ENCODE measurements at places on chromosomes 2 and 18.

GRCh38 chr2:223019390-223019930 lies 32.5 kb upstream of the KCNE4 start:
- DNase-seq: no peak
- no peak overlapping the region for H3K4me3 ChIP-seq
- H3K4me1 ChIP-seq: no peaks in the 10 kb centered on the region
- no peak overlapping the region for H3K27ac ChIP-seq
- no peaks in the 10 kb centered on the region for H3K27me3 ChIP-seq

DNA sequence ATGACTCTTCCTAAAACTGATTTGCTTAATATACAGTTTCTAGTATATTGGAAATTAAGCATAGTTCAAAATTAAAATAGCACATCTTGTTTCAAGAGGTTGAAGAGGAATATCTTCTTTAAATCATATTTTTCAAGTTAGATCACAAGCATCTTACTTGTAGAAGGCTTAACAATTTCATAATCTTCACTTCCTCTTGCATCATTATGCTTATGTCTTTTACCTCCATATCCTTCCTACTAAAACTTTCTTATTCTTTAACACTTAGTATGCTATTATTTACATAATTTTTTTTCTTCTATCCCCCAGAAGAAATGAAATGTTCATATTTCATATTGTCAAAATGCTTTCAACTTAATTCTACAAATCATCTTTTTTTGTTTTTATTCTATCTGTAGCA lies 1354.9 kb upstream of the TMEFF2 start:
- no peaks in the 10 kb centered on the region for H3K4me1 ChIP-seq
- H3K27me3 ChIP-seq: no peaks in the 10 kb centered on the region
- no peak overlapping the region for H3K27ac ChIP-seq
- no peak overlapping the region for H3K4me3 ChIP-seq
- DNase-seq: no peak
- H3K36me3 ChIP-seq: peaks cover 21% of the 10 kb centered on the region

GRCh38 chr2:111975053-111975552 lies 76.7 kb downstream of the MERTK start:
- H3K27ac ChIP-seq: no peak overlapping the region
- DNase-seq: no peak
- H3K27me3 ChIP-seq: no peaks in the 10 kb centered on the region
- no peak overlapping the region for H3K4me3 ChIP-seq

- no peak for DNase-seq
- no peaks in the 10 kb centered on the region for H3K36me3 ChIP-seq
- H3K27me3 ChIP-seq: no peaks in the 10 kb centered on the region
- H3K27ac ChIP-seq: no peak overlapping the region
- H3K4me3 ChIP-seq: no peak overlapping the region
Observed at GRCh38 chr2:100992262-100992661, 9.8 kb upstream of the RPL31 start.

DNA sequence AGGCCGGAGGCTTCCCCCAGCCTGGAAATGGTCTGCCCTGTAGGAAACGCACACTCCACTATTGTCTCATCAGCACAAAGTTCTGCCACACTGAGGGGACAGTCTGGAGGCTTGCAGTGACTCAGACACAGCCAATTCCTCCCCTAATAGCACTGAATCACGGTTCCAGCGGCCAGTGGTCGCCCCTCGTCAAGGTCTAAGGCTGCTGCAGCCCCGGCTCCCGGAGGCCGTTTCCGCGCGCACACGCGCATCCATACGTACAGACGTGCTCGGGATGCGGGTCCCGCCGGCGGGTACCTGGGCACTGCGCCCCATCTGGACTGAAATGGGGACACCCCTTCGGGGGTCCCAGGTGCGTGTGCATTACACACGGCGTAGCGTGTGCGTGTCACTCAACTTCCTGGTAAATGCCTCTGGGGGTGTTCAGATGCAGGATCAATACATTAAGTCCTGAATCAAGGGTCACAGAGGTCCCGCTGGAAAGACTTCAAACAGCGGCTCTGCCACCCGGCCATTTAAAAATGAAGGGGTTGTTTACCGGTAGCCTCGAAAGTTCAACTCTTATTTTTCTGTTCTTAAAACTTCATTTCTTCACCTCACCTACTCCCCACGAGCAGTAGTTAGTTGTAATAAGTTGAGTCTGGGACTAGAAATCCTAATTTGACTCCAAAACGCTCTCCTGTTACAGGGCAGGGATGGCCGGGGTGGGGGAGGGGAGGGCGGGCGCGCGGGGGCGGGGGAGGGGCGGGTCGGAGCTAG lies 572 bp upstream of the ZNF516 start:
- H3K4me1 ChIP-seq: peaks cover 20% of the 10 kb centered on the region
- peak; percentile 67 for DNase-seq
- H3K27ac ChIP-seq: peak overlapping the region; percentile 97

GRCh38 chr18:79071503-79072210 lies 2.5 kb downstream of the ATP9B start:
- H3K4me1 ChIP-seq: peaks cover 11% of the 10 kb centered on the region
- H3K36me3 ChIP-seq: peaks cover 32% of the 10 kb centered on the region
- H3K27me3 ChIP-seq: peaks cover 3% of the 10 kb centered on the region
- H3K4me3 ChIP-seq: peak overlapping the region; percentile 13
- no peak for DNase-seq

GRCh38 chr2:3420769-3421397 lies 41.4 kb downstream of the TRAPPC12 start:
- no peaks in the 10 kb centered on the region for H3K4me1 ChIP-seq
- H3K27me3 ChIP-seq: no peaks in the 10 kb centered on the region
- peaks cover 37% of the 10 kb centered on the region for H3K36me3 ChIP-seq

DNA sequence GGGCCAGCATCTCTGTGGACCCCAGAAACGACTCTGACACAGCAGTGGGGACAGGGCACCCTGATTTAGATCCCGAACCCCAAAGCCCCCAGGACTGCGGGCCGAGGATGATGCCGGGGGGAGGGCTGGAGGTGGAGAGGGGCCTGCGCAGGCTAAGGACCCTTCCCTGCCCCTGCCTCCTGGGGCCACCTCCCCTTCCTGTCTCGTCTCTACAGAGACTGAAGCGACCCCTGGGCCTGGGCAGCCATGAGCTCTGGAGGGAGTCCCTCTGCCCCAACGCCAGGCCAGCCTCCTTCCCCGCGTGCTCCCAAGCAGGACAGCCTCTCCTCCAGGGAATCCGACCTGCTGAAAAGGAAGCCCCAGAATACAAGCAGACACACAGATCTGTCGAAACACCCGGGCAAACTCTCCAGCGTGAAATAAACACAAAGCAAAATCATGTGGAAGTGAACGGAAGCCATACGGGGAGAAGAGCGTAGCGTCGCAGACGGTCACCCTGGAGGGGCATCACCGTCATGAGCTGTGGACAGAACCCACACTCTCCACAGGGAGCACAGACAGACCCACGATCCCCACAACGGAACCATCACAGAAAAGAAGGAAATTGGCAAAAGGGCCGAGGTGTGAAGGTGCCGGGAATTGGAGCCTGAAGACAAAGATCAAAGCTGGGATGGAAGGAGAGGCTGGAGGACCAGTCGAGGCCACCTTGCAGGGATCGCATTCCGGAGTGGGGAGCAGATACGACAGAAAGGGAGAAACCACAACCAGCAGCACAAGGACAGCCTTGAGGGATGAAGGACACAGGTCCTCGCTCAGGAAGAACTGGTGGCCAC lies 51.0 kb upstream of the CTDP1 start:
- no peaks in the 10 kb centered on the region for H3K36me3 ChIP-seq
- DNase-seq: no peak
- H3K27me3 ChIP-seq: peaks cover 12% of the 10 kb centered on the region
- H3K27ac ChIP-seq: no peak overlapping the region

DNA sequence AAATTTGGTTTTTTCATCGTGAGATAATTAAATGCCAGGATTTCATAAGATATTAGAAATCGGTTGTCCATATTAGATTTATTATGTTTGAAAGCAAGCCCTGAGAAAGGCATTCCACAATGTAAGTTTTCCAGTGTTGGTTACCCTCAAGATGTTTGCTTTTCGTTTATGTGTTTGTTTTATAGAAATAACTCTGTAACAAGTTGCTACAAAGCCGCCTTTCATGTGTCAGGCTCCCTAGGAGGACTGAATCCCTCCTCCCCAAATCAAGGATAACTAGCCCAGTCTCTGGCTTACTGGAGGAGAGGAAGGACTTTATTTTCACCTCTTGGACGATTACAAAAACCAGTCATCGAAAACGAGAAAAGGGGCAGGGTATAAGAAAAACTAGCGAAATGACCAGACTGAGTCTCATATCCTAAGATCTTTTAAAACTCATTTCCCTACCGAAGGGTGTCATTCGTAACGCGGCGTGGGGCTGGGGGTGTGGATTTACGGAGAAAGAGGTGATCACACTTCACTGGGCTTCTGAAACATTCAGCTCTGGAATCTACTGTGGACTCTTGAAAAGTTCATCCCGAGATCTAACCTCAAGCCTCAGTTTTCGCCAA lies 1.0 kb upstream of the PEX13 start:
- no peaks in the 10 kb centered on the region for H3K27me3 ChIP-seq
- peak overlapping the region; percentile 98 for H3K27ac ChIP-seq
- H3K36me3 ChIP-seq: peaks cover 11% of the 10 kb centered on the region
- peak overlapping the region; percentile 98 for H3K4me3 ChIP-seq

DNA sequence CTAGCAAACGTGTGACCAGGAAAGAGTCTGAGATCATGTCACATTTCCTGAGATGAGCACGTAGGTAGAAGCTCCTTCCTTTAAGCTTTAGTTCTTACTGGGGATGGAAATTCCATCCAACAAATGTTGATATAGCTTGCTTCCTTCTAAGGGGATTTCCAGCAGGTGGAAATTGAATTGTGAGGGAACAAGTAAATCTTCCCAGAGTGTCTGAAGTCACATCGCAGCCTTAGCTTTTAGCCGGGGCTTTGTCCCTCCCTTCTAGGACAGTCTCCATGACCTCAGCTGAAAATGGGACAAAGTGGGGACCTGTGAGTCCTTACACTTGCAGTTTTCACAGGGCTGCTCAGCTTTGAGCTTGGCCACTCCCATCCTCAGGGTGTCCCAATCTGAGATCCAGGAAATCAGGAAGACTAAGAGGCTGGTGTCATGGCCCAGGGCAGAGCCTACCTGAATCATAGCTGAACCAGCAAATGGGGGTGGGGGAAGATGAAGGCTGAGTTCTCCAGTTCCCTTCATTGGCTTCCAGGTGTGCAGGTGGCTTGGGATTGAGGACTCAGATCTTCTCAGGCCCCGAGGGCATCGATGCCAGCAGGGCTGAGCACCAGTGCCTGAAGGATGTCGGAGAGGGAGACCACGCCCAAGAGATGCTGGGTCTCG lies 8.3 kb downstream of the PRKAG3 start:
- DNase-seq: no peak
- no peak overlapping the region for H3K27ac ChIP-seq
- H3K27me3 ChIP-seq: peaks cover 6% of the 10 kb centered on the region
- H3K4me3 ChIP-seq: no peak overlapping the region
- H3K4me1 ChIP-seq: no peaks in the 10 kb centered on the region

GRCh38 chr2:236867441-236868260 lies 218.0 kb upstream of the COPS8 start:
- DNase-seq: peak; percentile 11
- peaks cover 16% of the 10 kb centered on the region for H3K36me3 ChIP-seq
- H3K4me1 ChIP-seq: peaks cover 45% of the 10 kb centered on the region
- no peaks in the 10 kb centered on the region for H3K27me3 ChIP-seq
- no peak overlapping the region for H3K27ac ChIP-seq
- no peak overlapping the region for H3K4me3 ChIP-seq

DNA sequence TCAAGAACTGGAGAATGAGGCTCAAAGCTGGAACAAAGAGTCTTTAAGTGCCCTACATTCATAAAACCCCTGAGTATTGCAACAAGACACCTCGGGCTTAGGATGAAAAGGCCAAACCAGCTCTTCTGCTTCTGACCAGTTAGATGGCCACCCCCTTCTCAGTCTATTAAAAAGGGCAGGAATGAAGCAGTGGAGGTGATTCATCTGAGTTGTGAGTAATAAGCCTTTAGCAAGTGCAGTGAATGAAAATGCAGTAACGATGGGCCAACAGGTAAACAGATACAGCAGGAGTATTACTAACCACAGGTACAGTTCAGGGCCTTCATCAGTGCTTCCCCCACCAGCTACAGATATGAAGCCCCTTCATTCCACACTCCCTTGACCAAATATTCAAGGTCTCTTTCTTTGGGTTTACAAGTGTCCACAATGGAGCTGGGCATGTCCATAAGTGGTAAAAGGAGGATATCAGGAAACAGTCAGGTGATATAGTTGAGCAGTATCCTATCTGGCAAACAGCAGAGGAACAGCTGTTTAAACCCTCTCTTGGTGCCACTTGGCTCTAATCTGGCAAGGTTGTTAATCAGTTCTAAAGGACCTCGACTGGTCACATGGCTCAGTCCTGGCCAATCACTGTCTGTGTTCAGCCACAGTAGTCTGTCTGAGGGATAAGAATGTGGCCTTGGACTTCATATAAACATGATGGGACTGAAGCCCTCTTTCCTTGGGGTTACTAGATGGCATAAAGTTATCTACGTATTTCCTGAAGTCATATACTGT lies 17.8 kb downstream of the SERPINB13 start:
- H3K27ac ChIP-seq: no peak overlapping the region
- no peak for DNase-seq
- H3K36me3 ChIP-seq: no peaks in the 10 kb centered on the region
- no peaks in the 10 kb centered on the region for H3K4me1 ChIP-seq
- no peaks in the 10 kb centered on the region for H3K27me3 ChIP-seq

DNA sequence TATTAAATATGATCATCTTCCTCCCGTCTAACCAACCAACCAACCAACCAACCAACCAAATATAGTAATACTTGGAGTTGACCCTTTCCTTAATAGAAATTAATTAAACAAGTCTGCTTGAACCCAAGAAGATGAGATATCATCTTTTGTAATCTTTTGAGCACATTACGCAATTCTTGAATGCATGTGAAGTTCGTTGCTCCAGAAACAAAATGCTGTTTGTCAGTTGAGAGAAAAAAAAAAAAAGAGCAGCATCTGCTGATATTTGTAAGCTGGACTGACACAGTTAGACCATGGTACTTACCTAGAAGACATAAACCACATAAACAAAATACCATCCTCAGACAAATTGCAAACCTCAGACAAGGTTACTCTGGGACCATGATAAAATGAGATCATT lies 9.2 kb upstream of the SERPINB2 start:
- no peak for DNase-seq
- H3K27me3 ChIP-seq: peaks cover 3% of the 10 kb centered on the region
- peaks cover 8% of the 10 kb centered on the region for H3K4me1 ChIP-seq
- no peak overlapping the region for H3K27ac ChIP-seq
- no peak overlapping the region for H3K4me3 ChIP-seq
- H3K36me3 ChIP-seq: no peaks in the 10 kb centered on the region

- H3K4me1 ChIP-seq: peaks cover 2% of the 10 kb centered on the region
- no peak overlapping the region for H3K4me3 ChIP-seq
- no peak overlapping the region for H3K27ac ChIP-seq
- no peak for DNase-seq
- no peaks in the 10 kb centered on the region for H3K36me3 ChIP-seq
Observed at GRCh38 chr2:191018643-191019119, 4.7 kb upstream of the STAT1 start.

DNA sequence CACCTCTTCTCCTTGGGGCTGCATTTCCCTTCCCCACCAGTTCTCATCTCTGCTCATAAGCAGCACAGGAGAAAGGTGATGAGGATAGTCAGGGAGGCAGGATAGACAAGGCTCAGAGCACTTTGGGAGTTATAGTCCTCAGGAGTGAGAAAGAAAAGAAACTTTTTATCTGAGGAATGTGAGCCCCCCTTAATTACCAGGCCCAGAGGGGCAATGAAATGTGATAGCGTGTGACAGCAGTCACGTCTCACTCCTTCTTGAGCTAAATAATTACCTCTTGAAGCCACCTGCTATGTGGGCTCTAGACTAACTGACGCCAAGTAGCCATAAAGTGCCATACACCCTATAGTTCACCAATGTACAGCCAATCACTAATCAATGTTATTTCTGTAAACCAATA lies 105.8 kb downstream of the SPP2 start:
- DNase-seq: no peak
- no peak overlapping the region for H3K4me3 ChIP-seq
- H3K27ac ChIP-seq: peak overlapping the region; percentile 35
- no peaks in the 10 kb centered on the region for H3K36me3 ChIP-seq
- no peaks in the 10 kb centered on the region for H3K27me3 ChIP-seq

Data from mesothelial cell of epicardium (in vitro differentiated cells).